ENCODE measurements at places on chromosomes 5 and 9.

DNA sequence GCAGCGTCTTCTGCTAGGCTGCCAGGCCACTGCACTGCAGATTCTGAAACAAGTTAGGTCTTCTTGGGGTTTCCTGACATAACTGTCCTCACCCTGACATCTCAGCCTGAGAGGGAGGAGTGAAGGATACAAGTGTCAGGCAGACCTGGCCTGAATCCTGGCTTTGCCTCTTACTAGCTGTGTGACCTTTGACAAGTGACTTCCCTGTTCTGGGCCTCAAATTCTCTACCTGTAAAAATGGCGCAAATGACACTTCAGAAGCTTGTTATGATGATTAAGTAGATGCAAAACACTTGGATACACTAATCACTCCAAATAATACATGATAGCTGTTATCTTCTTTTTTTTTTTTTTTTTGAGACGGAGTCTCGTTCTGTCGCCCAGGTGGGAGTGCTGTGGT, 119.2 kb upstream of the BOD1 start:
- DNase-seq, result no peak

GRCh38 chr9:20189871-20190270, 401.0 kb upstream of the SLC24A2 start:
- DNase-seq, result no peak

DNA sequence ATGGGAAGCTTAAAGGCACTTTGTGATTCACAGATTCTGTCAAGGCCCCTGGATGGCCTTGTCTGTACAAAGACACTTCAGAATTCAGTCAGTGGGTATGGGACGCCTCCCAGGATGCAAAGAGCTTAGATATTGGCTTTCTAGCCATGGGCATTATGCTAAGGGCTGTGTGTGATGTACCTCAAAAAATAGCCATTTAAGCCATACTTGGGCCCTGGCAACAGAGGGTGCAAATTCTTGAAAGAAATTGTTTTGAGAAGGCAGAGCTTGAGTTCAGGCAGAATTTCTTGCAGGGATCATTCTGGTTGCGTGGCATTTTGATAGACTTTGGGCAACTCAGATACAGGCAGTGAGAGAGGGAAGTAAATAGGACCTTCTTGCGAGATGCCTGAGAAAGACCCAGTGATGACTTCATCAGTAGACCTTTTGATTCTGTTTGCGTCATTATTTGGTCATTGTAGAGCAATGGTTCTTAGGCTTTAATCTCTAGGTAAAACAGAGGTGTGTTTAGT, 3.9 kb downstream of the CYFIP2 start:
- DNase-seq, result no peak

- no peak for DNase-seq
Observed at GRCh38 chr9:84314306-84314705, 26.3 kb downstream of the SLC28A3 start.

DNA sequence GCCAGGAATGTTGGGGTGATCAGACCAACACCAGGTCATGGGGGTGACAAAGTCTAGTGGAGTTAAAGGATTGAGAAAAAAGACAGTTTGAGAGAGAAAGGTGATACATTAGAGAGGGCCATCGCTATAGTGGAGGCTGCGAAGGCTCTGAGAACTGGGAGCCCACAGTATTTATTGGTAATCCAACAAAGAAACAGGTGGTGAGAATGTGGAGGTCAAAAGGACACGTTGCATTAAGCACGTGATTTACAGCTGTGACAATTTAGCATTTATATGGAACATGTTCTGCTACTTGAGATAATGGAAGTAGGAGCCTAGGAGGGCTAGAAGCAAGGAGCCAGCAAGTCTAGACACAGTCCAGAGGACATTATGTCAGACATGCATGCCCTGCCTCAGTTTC, 2086.5 kb upstream of the C9orf72 start:
- no peak for DNase-seq

DNA sequence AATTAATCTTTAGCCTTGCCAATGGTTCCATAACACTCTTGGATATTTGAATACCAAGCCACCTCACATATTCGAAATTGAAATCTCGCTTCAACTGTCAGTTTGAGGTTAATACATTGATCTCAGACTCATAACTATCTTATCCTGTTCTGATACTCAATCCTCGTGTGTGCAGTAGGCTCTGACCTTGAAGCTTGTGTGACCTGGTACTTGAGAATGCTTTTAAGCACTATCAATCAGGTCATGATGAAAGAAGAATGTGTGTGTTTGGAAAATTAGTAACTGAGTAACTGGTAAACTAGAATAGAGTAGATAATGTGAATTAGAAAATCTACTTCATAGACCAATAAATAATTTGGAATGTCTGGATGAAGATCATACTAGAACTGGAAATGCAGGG, 1266.7 kb downstream of the MAT2B start:
- DNase-seq, result no peak

GRCh38 chr5:68129364-68129763, 86.2 kb upstream of the PIK3R1 start:
- DNase-seq, result no peak

- DNase-seq, result no peak
Observed at GRCh38 chr5:135308245-135308644, 90.8 kb downstream of the MACROH2A1 start.

GRCh38 chr5:351084-351920, 29.8 kb downstream of the AHRR start:
- DNase-seq, result no peak

- no peak for DNase-seq
Observed at GRCh38 chr9:31908158-31908890, 476.1 kb upstream of the ACO1 start.

DNA sequence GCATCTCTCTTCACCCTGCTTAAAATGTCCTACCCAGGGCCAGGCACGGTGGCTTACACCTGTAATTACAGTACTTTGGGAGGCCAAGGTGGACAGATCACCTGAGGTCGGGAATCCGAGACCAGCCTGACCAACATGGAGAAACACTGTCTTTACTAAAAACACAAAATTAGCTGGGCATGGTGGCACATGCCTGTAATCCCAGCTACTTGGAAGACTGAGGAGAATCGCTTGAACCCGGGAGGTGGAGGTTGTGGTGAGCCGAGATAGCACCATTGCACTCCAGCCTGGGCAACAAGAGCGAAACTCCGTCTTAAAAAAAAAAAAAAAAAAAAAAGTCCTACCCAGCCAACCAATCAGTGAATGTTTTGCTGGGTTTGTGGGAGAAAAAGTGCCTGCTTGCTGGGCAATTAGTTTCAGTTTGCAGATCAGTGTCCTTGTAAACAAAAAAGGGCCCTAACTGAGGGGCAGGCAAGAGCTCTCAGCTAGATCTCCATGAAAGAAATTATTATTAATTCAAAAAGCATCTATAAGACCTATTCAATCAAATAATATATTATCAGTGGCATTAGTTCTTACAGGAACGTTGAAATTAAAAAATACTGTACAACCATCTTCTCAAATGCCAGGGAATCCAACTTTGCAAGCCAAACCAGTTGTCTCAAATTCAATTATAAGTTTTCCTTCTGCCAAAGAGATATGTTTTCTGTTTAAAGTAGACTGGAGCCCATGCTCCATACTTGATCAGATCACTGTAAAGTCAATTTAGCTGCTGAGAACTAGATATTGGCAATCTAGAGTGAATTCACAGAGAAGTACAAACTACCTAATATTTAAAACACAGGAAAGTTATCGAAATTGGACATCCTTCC, 3.9 kb downstream of the MEGF9 start:
- DNase-seq, result no peak

DNA sequence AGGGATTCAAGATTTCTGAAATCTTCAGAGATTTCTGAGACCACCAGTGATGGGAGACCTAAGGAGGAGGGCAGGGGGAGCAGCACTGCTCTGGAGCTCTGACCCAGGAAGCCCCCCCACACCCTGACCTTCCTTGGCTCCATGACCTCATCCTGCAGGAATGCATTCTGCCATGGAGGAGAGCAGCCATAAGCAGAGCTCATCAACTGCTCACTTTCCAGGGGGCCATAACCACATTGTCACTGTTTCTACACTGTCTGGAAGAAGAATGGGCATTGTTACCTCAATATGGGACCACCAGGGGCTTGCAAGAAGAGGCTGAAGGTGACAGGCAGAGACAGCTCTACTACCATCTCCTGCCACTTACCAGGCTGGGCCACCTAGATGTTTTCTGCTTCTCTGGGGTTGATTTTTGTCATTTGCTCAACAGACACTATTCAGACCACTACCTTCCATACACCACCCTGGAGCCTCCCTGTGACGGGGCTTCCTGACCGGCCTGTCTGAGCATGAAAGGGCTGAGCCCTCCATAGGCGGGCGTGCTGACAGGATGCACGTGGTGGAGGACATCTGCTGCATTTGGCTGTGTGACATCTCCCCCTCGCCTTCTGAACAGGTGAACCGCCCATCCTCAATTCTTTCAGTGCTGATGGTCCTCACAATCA, 2.3 kb upstream of the TSC1 start:
- no peak for DNase-seq

GRCh38 chr5:122665051-122665450, 109.8 kb upstream of the SNX2 start:
- no peak for DNase-seq

DNA sequence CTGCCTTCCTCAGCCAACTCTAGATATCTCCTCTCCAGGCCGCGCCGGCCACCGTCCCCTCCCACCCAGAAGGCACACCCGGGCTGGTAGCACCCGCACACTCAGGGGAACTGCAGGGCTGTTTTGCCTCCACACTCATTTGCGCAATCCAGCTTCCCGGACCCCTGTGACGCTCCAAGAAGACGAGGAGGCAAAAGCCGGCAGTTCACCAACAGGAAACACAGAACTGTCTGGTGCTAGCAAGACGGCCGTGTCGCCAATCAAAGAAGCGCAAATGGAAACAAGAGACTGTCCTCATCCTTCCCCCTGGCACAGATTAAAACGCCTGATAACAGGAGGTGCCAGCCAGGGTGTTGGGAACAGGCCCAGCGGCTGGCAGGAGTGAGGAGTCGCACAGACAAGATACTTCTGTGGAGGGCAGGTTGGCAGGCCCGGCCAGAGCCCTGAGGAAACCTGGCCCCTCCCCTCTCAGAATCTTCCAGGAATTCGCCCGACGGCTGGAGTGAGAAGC, 7.8 kb downstream of the AGPAT2 start:
- no peak for DNase-seq

DNA sequence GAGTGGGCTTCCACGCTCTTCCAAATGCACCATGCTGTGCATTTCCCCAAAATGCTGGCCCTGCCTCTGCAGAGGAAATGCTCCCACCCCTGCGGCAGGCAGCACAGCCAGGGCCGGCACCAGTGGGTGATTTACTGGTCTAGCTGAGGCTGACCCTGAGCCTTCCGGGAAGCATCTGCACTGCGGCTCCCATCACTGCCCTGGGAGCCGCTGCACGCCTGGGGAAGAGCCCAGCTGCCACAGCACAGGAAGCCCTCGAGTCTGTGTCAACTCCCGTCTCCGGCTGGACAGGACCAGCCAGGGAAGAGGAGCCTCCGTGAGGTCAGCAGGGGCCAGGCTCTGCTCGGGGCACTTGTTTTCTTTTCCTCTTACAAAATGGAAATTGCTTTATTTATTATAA, 25.1 kb upstream of the EEIG1 start:
- no peak for DNase-seq

- no peak for DNase-seq
Observed at GRCh38 chr5:69075522-69076179, 18.2 kb upstream of the SLC30A5 start.

Measured in activated naive CD4-positive, alpha-beta T cell treated with anti-CD3 and anti-CD28 coated beads, Interleukin-2, amount 50 U/mL, for 16 hours (primary cell).